Fibroblast of skin of right biceps (primary cell): ENCODE measurements at places on chromosomes 12 and 14.
A peak's percentile ranks its signal among the peaks of the same experiment; 100 is the strongest.

- no peak for DNase-seq
Measured at GRCh38 chr12:21865846-21866245, 75.4 kb downstream of the ABCC9 start.

- DNase-seq: no peak
Measured at GRCh38 chr14:59919570-59920377, at the start of gene LRRC9. LRRC9 (plus strand) TSS chr14:59920144.

DNA sequence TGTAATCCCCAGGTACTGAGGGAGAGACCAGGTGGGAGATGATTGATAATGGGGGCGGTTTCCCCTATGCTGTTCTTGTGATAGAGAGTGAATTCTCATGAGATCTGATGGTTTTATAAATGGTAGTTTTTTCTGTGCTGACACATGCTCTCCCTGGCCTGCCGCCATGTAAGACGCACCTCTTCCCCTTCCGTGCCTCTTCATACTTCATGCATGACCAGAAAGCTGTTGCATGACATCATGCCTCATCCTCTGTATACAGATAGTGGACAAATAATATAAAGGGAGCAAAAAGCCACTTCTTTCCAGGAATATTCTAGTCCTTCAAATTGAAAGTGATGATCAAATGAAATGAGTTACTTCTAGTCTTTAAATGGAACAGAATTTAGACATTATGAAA, 47.3 kb upstream of the LRIG3 start:
- peak; percentile 77 for DNase-seq

- no peak for DNase-seq
Measured at GRCh38 chr14:60653701-60654161, 4.5 kb upstream of the SIX1 start.

DNA sequence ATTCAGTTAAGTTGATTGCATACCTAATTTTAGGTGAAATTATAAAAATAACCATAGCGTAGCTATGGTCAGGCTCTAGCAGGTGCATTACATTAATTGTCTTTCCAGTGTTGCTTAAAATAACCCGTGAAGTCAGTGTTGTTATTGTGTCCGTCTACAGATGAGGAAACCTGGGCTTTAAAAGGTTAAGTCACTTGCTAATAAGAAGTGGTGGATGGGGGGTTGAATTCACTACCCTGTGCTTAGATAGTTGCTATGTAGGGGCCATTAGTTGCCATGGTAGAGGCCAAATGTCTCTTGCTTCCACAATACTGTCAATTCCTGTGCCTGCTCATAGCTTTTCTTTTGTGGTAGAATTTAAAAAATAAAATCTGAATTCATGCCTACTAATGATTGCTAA, 174.8 kb downstream of the PELI2 start:
- DNase-seq: no peak

DNA sequence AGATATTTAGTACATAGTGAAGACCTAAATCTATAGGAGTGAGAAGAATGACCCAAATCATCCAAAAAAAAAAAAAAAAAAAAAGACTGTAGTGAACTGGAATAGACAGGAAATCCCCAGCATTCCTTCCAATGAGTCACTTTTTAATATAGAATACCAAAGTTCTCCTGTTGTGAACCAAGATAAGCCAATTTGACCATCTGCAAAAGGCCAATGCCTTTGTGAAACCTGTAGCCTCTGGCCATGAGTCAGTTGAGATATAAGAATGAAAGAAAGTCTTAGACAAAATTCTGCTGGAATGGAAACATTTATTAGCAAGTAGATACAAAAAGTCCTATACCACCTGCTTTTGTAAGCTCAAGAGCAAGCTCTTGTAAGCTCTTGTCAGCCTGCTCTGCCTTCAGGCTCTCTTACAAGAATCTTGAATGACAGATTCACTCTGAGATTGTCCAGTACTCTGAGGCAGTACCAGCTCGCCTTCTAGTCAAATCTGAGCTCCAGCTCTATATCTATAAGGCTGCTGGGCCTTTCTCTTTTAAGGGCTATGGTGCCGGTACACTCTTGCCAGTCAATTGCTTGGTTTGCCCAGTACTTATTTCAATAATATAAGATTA, 243.0 kb upstream of the TMTC1 start:
- DNase-seq: peak; percentile 82

GRCh38 chr12:102992720-102993119, 35.2 kb downstream of the ASCL1 start:
- no peak for DNase-seq

DNA sequence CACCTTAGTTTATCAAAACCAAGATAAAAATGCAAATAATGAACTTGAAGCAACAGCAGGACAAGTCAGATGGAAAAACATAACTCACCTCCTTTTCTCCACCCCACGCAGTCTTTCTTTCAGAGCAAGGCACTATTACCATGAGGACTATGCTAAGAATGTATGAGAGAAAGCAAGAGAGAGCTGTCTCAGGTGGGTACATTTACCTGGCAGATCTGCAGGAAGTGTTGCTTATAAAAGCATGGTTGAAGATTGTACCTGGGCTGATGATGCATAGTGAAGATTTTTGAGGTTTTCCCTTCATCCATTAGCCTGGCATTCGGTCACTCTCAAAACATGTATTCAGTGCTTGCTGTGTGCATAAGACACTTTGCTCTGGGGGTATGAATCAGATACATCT, 68.8 kb upstream of the IFNG-AS1 start:
- DNase-seq: peak; percentile 22

DNA sequence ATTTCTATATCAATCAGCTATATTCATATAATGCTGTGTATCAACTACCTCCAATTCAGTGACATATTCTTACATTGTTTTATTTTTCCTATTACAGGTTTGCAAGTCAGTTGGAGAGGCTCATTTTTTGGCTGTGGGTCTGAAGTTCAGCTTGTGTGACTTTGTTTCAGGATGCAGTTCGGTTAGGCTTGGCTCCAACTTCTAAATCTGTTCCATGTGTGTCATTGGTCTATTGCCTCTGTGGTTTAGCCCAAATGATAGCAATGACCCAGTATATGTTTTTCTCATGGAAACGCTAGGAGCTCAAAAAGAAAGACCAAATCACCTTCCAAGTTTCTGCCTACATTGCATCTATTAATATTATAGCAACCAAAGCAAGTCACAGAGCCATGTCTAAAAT, 848.6 kb upstream of the LRFN5 start:
- DNase-seq: no peak

DNA sequence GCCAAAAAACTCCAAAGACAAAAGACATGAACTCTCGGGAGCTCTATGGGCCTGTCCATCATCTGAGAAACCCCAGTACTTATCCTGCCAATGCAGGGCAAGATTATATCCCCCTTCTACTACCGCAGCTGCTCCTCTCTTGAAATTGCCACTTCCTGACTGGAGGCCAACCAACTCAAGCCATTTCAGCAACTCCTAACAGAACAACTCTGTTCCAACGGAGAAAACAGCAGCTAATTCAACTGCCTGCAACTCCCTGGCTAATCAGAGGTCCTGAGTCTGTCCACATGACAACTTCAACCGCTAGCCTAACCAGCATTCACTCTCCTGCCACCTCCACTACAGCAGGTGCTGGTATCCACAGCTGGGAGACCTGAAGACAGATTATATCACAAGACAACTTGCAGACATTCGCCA, 24.1 kb downstream of the CEP83 start:
- DNase-seq: no peak

DNA sequence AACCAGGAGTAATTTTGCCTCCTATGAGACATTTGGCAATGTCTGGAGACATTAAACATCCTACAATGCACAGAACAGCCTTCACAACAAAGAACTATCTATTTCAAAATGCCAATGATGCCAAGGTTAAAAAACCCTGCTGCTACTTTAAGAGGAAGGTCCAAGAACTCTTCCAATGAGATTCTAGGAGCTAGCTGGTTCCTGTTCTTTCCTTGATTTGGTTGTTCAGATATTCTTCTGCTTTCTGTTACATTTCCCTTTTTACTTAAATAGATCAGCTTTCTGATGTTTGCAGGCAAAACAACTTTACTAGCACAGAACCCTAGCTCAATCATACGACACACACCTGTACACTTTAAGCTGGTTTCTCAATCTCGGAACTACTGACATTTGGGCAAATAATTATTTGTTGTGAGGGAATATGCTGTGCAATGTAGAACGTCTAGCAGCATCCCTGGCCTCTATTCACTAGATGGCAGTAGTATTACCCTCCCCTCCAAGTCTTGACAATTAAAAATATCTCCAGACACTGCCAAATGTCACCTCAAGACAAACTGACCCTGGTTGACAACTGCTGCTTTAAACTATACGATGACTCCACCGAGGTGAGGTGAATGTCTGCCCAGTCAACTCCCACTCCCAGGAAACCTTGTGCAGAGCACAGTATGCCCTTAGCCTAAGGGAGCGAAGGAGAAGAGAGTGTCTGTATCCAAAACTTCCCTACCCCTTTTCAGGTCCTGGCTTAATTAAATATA, 4.4 kb downstream of the BLTP3B start:
- peak; percentile 9 for DNase-seq

DNA sequence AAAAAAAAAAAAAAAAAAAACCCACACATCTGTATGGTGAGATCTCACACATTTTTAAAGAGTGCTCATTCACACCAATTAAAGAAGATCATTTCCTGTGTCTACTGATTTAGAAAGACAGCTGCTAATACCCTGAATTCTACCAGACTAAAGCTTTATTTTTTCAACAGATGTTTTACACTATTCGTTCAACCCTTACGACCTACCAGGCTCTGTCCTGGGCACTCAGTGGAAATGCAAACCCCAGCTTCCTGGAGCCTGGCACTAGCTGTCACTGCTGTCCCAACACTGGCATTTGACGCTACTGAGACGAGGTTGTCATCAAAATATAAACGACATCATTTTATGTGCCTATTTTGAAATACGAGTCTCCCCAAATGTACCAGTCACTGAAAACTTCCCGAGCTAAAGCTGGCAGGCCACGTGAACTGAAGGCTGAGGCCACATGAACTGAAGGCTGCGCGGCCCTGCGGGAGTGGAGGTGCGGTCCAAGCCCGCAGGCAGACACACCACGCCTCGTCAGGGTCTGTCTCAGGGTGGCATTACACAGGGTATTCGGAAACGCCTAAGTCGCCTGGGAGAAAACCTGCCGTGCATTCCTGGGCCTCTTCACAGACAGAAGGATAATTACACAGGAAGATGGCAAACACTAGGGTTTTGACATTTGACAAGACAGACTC, 27.2 kb downstream of the SLC15A4 start:
- no peak for DNase-seq

DNA sequence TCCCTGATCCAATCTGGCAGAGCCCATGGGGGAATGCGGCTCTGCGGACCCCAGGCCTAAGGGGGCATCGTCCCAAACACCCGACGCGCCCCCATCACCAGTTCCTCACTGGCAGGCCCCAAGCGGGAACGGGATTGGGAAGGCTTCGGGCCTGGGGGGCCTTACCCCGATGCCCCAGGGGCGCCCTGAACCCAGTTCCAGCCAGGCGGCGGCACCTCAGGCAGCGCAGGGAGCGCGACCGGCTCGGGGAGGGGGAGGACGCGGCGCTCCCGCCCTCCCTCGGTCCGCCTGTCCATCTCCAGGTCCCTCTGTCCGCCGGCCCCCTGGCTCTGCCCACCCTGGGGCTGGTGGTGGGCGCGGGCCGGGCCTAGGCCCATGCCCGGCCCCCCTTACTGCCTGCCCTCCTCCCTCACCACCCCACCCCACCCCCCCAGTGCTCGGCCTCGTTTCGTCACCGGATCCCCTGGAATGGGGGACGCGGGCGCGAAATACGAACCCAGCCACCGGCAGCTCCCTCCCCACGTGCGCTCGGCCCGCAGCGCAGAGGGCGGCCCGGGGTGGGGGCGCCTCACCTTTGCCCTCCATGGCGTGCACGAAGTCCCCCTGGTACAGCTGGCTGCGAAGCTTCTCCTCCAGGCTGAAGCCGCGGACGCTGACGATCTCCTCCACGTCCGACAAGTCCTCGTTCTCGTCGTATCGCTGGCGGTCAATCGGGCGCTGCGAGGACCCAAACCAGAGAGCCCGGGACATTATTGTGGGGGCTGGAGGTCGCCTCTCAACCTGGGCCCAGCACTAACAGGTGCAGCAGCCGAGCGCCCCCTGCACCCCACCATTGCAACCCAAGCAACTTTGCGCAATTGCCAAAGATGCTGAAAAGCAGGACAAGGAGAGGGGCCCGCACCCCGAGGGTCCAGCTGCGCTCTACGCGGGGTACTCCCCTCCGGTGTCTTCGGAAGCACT, 2.3 kb downstream of the KDM2B start:
- DNase-seq: peak; percentile 60

DNA sequence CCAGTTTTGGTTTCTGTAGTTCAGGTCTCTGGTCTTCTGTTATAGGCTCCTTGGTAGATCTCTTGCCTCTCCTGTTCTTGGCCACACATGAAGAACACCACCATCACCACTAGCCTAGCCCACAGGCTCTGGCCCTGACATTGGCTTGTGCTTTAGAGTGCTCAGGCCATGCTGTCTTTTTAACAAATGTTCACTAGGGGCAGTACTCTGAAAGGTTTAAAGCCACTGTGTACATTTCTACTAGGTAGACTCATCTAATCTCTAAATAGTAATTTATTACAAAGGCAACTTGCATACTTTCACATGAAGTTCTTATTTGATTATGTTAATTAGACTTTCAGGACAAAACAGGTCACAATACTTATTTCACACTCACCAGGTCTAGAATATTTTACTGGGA, 38.3 kb downstream of the PDE6H start:
- DNase-seq: no peak

DNA sequence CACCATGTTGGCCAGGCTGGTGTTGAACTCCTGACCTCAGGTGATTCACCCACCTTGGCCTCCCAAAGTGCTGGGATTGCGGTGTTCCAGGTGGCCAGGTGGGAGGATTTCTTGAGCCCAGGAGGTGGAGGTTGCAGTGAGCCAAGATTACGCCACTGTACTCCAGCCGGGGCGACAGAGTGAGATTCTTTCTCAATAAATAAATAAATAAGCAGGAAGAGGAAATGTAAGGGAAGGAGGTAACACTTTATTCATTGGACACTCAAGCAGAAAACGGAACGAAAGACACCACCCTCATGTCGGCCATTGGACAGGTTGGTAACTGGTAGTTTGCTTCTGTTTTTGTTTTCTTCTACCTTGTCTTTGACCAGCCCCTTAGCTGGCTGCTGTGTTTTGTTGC, 13.0 kb upstream of the NFATC4 start:
- no peak for DNase-seq

DNA sequence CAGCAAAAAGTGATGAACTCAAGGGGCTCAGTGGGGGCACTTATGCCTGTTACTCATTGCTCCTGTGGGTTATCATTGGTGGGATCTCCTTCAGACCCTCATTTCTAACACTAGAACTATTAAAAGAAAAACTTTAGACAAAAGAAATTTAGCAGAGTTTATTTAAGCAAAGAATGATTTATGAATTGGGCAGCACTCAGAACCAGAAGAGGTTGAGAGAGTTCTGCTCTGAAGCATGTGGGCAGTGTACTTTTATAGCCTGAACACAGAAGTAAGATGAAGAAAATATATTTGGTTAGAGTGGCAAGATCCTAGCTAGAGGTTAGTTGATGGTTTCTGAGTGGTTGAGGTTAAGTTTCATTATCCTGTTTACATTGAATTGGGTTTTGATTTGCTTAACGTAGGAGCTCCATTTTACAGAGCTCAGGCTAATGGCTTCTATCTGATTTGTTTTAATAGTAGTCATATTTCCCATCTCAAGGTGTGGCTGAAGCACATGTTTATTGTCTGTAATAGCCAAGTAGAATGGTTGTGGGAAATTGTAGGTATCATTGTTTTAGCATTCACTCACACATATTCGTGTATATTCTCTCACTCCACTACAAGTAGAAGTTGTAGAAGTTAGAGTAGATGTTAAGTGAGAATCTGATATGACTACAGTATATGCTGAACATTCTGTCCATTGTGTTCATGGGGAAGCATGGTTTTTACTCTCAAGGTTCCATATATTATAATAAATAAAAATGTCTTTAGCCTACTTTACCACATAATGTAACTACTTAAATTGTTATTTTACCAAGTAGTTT, 27.6 kb downstream of the LEMD3 start:
- DNase-seq: no peak

- DNase-seq: no peak
Measured at GRCh38 chr12:97805146-97805545, 342.5 kb downstream of the RMST start.
